ENCODE measurements at places on chromosomes 3 and 15. TPM values are rescaled to one million over a fixed set of nuclear protein-coding genes. Genes with fewer than 3 reads are reported as not detected.

DNA sequence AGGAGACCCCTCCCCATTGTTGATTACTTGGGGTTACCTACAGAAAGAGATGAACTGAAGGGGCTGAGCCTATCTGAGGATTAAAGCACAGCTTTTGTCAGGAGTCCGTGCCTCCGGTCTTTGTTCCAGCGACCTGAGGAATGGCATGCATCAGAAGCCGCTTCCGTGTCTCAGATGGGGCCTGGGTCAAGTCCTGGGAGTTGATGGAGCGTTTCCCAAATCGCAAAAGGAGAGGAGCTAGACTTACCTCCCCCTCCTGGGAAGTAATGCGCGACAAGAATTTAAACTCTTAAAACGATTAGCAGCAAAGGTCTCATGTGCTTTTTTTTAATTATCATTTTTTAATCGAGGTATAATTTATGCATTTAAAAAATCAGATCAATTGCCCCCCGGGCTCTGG lies 983 bp upstream of the ALDH1A3 start:
- no peak for DNase-seq

- DNase-seq = no peak
Measured at GRCh38 chr3:197269024-197269423, 29.4 kb downstream of the DLG1 start.

- DNase-seq = no peak
Measured at GRCh38 chr15:49088996-49089395, 42.8 kb upstream of the SECISBP2L start.

DNA sequence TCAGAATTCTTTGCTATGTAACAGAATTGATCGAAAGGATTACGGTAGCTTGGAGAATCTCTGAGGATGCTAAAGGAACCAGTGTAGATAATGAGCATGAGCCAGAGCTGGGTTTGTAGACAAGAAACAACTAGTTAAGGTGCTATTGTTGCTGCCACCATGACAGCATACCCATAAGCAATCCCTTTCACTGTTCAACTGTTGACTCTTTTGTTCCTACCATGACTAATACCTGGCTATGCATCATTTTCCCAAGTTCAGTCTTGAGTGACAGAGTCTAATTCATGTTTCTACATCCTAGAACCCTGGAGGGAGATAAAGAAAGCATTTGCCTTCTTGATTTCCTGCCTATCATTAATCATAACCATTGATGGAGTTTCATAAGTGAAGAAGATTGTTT lies 600.3 kb downstream of the OTOL1 start:
- no peak for DNase-seq

- no peak for DNase-seq
Measured at GRCh38 chr3:17964108-17964507, 221.7 kb upstream of the TBC1D5 start.

GRCh38 chr3:81554801-81555200 lies 206.6 kb downstream of the GBE1 start:
- no peak for DNase-seq

DNA sequence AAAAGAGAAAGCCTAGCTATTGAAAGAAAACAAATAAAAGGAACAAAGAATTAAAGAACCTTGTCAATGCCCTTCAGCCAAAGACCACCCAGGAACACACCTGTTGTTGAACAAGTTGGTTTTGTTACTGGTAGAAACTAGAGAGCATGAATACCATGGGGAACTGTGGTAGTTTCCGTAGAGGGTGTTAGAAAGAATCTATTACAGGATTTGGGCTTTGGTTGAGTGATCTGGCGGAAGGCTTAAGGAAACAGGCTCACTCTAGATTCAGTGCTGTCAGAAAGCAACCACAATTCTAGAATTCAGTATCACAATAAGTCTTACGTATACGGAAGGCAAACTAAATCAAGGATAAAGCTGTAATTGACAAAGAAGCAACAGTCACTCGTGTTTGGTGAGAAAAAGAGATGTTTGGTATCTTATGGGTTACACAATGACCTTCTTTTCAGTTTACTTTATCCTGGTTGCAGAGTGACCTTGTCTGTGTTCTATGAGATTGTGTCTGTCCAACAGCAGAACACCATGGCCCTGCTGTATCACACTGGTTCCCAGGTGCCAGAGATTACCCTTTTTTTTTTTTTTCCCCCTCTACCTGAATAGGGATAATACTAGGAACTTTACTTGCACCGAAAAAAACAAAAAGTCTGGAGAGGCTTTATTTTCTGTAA lies 265.9 kb downstream of the SHQ1 start:
- no peak for DNase-seq

The DLEC1 gene
- polyA plus RNA-seq = 0.55 TPM

Data from right renal cortex interstitium (tissue), 3 donors.